Esophagus muscularis mucosa (tissue), 4 donors: ENCODE measurements at places on chromosomes 12 and 14. TPM values are rescaled to one million over a fixed set of nuclear protein-coding genes. Genes with fewer than 3 reads are reported as not detected.

The MYO1H gene
- not detected for total RNA-seq

GRCh38 chr12:67096533-67097318 lies 172.4 kb upstream of the CAND1 start:
- H3K27ac ChIP-seq, result no peak overlapping the region
- no peaks in the 10 kb centered on the region for H3K27me3 ChIP-seq
- no peak for DNase-seq
- H3K36me3 ChIP-seq, result no peaks in the 10 kb centered on the region
- peaks cover 11% of the 10 kb centered on the region for H3K4me1 ChIP-seq

GRCh38 chr14:39374851-39375250 lies 57.4 kb downstream of the FBXO33 start:
- no peak overlapping the region for H3K4me3 ChIP-seq
- DNase-seq, result no peak
- H3K4me1 ChIP-seq, result peaks cover 10% of the 10 kb centered on the region
- H3K27ac ChIP-seq, result no peak overlapping the region
- no peaks in the 10 kb centered on the region for H3K27me3 ChIP-seq
- peaks cover 10% of the 10 kb centered on the region for H3K36me3 ChIP-seq

The LRRC10 gene
- not detected for total RNA-seq

GRCh38 chr14:73258076-73258475 lies 20.8 kb downstream of the PAPLN start:
- DNase-seq, result no peak
- H3K4me1 ChIP-seq, result no peaks in the 10 kb centered on the region
- H3K27ac ChIP-seq, result no peak overlapping the region

DNA sequence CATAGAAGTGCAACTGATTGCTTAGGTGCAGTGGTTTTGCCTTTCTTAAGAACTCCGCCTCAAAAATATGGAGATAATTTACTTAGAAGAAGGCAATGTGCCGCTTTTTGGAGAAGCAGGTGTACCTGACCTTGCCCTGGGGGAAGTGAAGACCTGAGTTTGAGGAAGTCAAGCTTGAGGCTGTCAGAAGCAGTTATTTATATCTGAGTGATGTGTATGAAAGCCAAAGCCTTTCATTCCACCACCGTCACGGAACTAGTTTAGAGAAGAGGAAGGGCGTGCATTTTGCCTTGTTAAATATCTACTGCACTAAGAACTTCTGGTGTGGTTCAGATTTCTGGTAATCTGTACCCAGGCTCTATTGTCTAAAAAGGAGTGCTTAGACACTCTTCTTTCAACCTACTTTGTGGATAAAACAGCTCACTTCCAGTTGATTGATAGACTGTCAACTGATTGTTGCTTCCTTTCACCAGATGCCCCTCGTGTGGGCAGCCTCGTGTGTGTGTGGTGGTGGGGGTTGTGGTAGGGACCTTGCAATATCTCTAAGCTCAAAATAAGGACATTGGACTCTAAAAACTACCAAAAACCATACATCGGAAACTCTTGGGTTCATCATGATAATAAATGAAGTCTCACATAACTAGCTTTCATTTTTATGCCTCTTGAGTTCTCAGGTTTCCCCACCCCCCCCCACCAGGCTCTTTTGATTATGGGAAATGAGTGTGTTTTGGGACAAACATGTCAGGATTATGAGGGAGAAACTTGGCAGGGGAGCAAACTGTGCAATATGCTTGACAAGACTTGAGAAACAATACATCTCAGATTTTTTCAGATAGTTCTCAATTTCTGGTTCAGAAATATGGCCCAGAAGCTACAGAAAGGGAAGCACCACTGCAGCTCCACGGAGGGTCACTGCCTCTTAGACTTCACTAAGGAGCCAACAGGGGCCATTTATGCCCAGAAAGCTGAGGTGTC lies 78.6 kb downstream of the ARF6 start:
- no peaks in the 10 kb centered on the region for H3K27me3 ChIP-seq
- no peaks in the 10 kb centered on the region for H3K36me3 ChIP-seq
- DNase-seq, result no peak
- peaks cover 35% of the 10 kb centered on the region for H3K4me1 ChIP-seq
- peak overlapping the region; percentile 75 for H3K27ac ChIP-seq

DNA sequence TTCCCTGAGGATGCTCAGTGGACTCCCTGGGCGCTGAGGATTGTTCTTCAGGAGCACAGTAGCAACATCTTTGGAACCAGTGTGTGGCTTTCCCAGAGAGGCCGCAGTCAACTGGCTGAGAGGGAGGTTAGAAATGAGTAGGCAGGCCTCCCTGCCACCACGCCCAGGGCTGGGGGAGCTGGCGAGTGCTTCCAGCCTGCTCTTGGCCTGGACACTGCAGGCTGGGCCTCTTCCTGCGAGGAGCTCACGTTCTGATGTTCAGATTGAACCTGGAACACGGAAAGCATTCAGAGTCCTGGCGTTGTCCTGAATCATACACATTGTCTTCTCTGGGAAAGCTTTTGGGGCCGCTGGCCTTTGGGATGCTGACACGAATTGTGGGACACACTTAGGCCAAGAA lies 15.6 kb downstream of the TSPAN9 start:
- no peaks in the 10 kb centered on the region for H3K27me3 ChIP-seq
- no peak overlapping the region for H3K4me3 ChIP-seq
- no peak overlapping the region for H3K27ac ChIP-seq
- no peaks in the 10 kb centered on the region for H3K36me3 ChIP-seq
- H3K4me1 ChIP-seq, result peaks cover 22% of the 10 kb centered on the region

GRCh38 chr14:104706733-104707607 lies 17.1 kb upstream of the ADSS1 start:
- H3K36me3 ChIP-seq, result peaks cover 40% of the 10 kb centered on the region
- no peak overlapping the region for H3K4me3 ChIP-seq
- H3K27ac ChIP-seq, result no peak overlapping the region

The INHBE gene
- not detected for total RNA-seq

The HNF1A gene
- not detected for total RNA-seq

GRCh38 chr12:54201001-54201794 lies 12.4 kb upstream of the SMUG1 start:
- no peaks in the 10 kb centered on the region for H3K36me3 ChIP-seq
- H3K27me3 ChIP-seq, result peaks cover 6% of the 10 kb centered on the region
- no peak for DNase-seq
- no peak overlapping the region for H3K27ac ChIP-seq

DNA sequence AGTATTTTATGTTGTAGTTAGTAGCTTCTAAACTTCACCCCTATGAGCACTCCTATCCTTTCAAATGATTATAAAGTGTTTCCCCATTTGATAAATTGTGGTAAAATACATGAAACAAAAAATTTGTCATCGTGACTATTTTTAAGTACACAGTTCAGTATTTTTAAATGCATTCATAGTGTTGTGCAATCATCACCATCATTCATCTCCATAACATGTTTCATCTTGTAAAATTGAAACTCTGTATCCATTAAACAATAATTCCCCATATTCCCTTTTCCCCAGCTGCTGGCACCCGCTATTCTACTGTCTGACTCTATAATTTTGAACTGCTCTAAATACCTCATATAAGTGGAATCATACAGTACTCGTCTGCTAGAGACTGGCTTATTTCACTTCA lies 52.5 kb downstream of the ATP23 start:
- H3K36me3 ChIP-seq, result no peaks in the 10 kb centered on the region
- no peaks in the 10 kb centered on the region for H3K27me3 ChIP-seq
- H3K27ac ChIP-seq, result no peak overlapping the region

GRCh38 chr14:49961270-49962222 lies 68.7 kb downstream of the ARF6 start:
- H3K4me3 ChIP-seq, result no peak overlapping the region
- H3K27ac ChIP-seq, result no peak overlapping the region
- no peaks in the 10 kb centered on the region for H3K4me1 ChIP-seq
- H3K36me3 ChIP-seq, result no peaks in the 10 kb centered on the region
- DNase-seq, result no peak
- H3K27me3 ChIP-seq, result no peaks in the 10 kb centered on the region

DNA sequence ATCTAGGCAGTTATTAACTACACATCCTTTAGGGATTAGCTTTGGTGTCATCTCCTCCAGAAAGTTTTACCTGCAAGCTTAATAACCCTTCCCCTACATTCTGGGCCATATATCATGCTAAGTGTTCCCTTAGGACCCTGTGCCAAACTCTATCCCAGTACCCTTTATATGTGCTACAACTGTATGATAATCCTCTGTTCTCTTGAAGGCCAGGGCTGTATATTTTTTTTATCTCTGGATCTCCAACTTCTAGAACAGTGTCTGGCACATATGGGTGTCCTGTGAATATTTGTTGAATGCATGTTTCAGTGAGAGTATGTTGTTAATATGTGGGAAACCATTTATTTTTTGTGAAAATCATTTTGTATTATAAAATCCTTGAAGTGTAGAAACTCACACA lies 106.7 kb downstream of the PPM1A start:
- no peak for DNase-seq
- H3K4me3 ChIP-seq, result no peak overlapping the region
- no peak overlapping the region for H3K27ac ChIP-seq
- H3K27me3 ChIP-seq, result no peaks in the 10 kb centered on the region
- H3K4me1 ChIP-seq, result no peaks in the 10 kb centered on the region

The CNTN1 gene
- 63.1 TPM for total RNA-seq

DNA sequence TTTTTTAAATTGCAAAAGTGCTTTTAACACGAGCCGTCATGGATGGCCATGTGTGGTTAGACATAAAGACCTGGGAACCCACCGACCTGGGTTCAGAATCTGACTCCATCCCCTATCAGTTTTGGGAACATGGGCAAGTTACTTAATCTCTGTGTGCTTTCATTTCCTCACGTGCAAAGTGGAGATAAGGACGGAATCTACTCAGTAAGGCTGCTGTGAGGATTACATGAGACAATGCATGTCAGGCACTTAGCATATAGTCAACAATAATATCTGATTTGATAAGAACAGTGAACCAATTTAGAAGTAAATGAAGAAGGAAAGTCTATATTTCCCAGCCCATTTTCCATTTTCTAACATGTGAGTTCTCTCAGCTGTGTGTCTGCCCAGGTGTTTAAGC lies 235.4 kb downstream of the SUDS3 start:
- no peaks in the 10 kb centered on the region for H3K27me3 ChIP-seq
- no peak overlapping the region for H3K4me3 ChIP-seq
- no peaks in the 10 kb centered on the region for H3K36me3 ChIP-seq
- no peak overlapping the region for H3K27ac ChIP-seq

The IFNG-AS1 gene
- total RNA-seq, result not detected

- no peak for DNase-seq
- peaks cover 9% of the 10 kb centered on the region for H3K4me1 ChIP-seq
- H3K27me3 ChIP-seq, result no peaks in the 10 kb centered on the region
- H3K4me3 ChIP-seq, result no peak overlapping the region
- no peak overlapping the region for H3K27ac ChIP-seq
Measured at GRCh38 chr14:102239231-102239630, 65.7 kb downstream of the MOK start.

DNA sequence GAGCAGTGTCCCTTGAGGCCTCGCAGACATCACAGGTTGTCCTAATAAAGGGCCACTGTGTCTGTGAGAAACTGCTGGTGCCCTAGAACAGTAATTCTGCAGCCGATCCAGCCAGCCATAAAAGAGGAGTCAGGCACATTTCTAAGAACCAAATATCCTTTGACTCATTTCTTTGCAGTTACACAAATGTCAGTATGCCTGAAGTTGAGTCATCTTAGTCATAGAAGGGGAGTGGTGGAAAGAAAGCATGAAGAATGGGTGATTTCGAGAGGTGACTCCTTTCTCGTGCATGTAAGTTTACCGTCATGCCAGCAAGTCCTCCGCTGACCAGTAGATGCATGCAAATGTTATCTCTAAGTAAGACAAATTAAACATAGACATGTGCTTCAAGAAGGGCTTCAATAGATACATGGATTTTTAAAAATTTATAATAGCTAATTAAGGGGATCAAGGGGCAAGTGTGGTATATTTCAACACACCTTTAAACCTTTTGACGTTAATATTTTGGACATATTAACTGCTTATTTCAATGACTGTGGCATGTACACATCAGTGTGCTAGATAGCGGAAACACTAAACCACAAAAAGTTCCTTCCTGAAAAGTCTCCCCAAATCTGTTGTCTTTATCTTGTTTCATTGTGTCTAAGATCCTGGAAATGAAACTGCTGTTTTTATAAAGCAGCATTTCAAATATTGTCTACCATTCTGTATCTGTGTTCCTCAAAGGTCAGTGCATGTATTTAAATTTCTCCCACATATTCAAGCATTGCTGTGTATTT lies 497.4 kb downstream of the NPAS3 start:
- H3K4me3 ChIP-seq, result no peak overlapping the region
- DNase-seq, result no peak
- H3K27me3 ChIP-seq, result no peaks in the 10 kb centered on the region
- no peaks in the 10 kb centered on the region for H3K36me3 ChIP-seq
- H3K4me1 ChIP-seq, result no peaks in the 10 kb centered on the region

GRCh38 chr12:4562034-4562657 lies at the start of gene DYRK4:
Gene DYRK4, plus strand, starts transcription at chr12:4562208. Its CDS starts 38 bp downstream, at chr12:4562246.
- H3K36me3 ChIP-seq, result no peaks in the 10 kb centered on the region
- no peak within 1 kb of the TSS for H3K27ac ChIP-seq
- H3K4me3 ChIP-seq, result peak within 1 kb of the TSS; percentile 44
- H3K4me1 ChIP-seq, result peaks cover 13% of the 10 kb centered on the region
- DNase-seq, result no peak
- no peaks in the 10 kb centered on the region for H3K27me3 ChIP-seq

- no peak overlapping the region for H3K27ac ChIP-seq
- no peaks in the 10 kb centered on the region for H3K36me3 ChIP-seq
- no peaks in the 10 kb centered on the region for H3K27me3 ChIP-seq
- H3K4me1 ChIP-seq, result no peaks in the 10 kb centered on the region
Measured at GRCh38 chr12:62799766-62800406, 135.1 kb downstream of the PPM1H start.

The NOVA1 gene
- total RNA-seq, result 13.2 TPM

The TRPV4 gene
- total RNA-seq, result 0.50 TPM

DNA sequence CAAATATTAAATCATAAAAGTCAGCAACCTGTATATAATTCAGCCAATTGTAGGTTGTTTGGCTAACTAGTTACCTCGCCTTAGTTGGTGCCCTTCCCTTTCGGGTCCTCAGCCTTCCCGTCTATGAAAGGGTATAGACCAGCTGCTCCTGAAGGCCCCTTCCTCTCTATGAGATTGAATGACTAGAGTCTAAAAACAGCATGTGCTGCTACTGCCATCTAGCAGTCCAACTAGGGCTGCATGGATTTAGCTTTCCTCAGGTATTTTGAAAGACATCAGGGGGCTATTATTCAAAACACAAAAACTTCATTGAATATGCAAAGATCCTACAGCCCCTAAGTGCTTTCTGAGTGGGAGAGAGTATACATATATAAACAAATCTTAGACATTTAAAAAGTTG lies 37.0 kb upstream of the TMEM263 start:
- no peaks in the 10 kb centered on the region for H3K36me3 ChIP-seq
- no peak overlapping the region for H3K27ac ChIP-seq
- no peak for DNase-seq
- H3K27me3 ChIP-seq, result no peaks in the 10 kb centered on the region
- no peak overlapping the region for H3K4me3 ChIP-seq

The LMO3 gene
- 66.1 TPM for total RNA-seq

DNA sequence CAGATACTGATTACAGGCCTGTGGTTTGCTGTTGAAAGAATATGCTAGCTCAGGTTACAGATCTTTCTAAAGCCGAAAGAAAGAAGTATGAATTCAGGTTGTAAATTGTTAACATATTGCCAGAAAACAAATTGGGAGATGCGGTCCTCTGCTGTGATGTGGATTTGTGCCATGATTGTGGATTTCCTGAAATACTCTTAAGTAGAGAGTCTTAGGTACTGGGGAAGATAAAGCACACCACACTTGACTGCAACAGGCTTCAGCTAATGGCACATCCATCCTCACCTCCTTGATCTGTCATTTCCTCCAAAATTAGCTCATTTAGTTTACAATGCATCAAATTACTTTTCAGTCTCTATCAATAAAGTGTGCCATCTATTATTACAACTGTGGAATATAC lies 279.2 kb downstream of the SYT1 start:
- H3K4me1 ChIP-seq, result no peaks in the 10 kb centered on the region
- H3K4me3 ChIP-seq, result no peak overlapping the region
- H3K27ac ChIP-seq, result no peak overlapping the region
- DNase-seq, result no peak
